Activated T-helper 17 cell treated with anti-CD3 and anti-CD28 coated beads, Interleukin-2, amount 50 U/mL, for 72 hours (primary cell): ENCODE measurements at places on chromosomes 2 and 18. TPM values are rescaled to one million over a fixed set of nuclear protein-coding genes. Genes with fewer than 3 reads are reported as not detected.

Gene GPBAR1
- 1.4 TPM for total RNA-seq

Gene SLC35F6
- total RNA-seq: 15.0 TPM

Gene RBBP8
- 69.1 TPM for total RNA-seq

Gene ANKRD30BL
- not detected for total RNA-seq

Gene SERPINB4
- total RNA-seq: not detected

GRCh38 chr2:74381751-74382150 lies 1.6 kb upstream of the DCTN1 start:
- ATAC-seq: no peak

DNA sequence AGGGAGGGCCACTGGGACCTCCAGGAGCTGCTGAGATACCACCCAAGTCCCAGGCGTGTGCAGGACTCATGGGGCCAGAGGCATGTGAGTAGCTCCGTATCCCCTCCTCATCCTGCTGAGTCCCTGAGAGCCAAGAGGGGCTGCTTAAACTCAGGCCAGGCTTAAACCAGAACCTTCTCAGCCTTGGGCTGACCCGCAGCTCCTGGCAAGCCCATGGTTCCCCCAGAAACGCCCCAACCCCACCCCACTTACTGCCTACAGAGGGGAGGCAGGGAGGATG lies 2.5 kb upstream of the NMUR1 start:
- ATAC-seq: no peak

GRCh38 chr2:12097859-12098258 lies 351.4 kb downstream of the LPIN1 start:
- no peak for ATAC-seq

DNA sequence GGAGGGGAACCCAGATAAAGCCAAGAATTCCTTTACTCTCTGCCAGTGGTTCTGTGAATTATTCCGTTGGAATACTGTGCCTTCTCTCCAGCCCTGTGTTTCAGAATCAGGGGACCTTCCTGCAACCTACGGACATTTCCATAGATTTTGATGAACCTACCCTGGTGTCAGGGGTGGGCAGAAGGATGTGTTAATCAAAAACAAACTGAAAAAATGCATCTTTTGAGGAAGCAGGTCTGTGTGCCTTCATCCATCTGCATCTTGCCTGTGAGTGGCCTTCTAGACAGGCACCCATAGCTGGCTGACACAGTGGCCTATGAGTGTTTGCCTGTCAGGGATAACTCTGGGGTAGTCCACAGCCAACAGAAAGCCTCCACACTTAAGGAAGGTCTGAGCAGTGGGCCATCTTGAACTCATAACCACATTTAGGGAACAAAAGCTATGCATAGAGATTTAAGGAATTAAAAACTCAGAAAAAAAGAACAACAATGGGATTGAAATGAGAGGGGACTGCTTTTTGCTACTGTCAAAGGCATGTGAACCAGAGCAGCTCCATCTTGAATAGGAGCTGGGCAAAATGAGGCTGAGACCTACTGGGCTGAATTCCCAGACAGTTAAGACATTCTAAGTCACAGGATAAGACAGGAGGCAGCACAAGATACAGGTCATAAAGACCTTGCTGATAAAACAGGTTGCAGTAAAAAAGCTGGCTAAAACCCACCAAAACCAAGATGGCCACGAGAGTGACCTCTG lies 45.9 kb upstream of the ITGA6 start:
- ATAC-seq: no peak
